PC-9 (cell line): ENCODE measurements at places on chromosomes 5 and 9.

DNA sequence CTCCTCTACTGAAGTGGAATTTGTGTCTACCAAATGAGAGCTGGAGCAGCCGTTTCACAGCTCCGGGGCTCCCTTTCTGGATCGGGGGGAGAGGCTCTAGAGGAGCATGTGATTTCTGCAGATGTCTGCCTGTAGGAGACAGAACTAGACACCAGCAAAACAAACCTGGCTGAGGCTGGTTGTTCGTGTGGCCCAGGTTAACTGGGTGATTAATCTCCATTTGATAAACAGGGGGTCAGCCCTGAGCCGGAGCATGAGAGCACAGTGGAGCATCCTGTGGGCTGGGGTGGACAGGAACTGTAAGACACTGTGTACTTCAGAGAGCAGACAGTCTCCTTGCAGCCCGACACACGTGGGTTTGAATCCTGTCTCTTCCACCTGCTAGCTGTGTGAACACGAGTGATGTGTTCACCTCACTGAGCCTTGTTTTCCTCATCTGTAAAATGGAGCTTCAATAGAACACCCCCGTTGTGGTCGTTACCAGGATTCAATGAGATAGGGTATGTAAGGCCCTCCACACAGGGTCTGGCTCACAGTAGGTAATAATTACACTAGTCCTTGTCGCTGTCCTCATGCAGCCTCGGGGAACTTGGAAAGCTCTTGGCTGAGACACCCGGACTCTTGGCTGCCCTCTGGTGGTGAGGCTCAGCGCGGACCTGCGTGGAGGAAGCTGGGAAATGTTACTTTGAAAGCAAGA lies 12.9 kb downstream of the CXCL14 start:
- DNase-seq: peak; percentile 66

- DNase-seq: no peak
Measured at GRCh38 chr5:63700241-63700640, 262.0 kb downstream of the HTR1A start.

GRCh38 chr5:153350175-153350883 lies 140.1 kb upstream of the GRIA1 start:
- DNase-seq: no peak

GRCh38 chr9:124894741-124895170 lies 32.8 kb downstream of the ARPC5L start:
- peak; percentile 21 for DNase-seq

- no peak for DNase-seq
Measured at GRCh38 chr5:39447968-39448367, 23.2 kb upstream of the DAB2 start.
